CD4-positive, alpha-beta memory T cell (primary cell): ENCODE measurements at places on chromosomes 2 and 18.
A peak's percentile ranks its signal among the peaks of the same experiment; 100 is the strongest.

DNA sequence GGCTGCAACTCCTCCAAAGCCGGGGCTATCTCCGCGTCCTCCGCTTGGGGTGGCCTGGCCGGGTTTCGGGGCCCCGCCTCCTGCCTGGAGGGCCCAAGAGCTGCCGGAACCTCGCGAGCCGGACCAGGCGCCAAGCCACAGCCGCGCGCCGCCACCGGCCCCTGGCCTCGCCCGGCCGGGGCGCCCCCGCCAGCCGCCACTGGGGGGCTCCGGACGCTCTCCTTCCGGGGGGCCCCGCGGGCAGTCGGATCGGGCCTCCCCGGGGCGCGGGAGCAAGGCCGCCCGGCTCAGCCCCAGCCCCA is 17.4 kb upstream of the HAAO start:
- peak; percentile 76 for DNase-seq
- peaks cover 9% of the 10 kb centered on the region for H3K4me1 ChIP-seq
- H3K36me3 ChIP-seq: no peaks in the 10 kb centered on the region

DNA sequence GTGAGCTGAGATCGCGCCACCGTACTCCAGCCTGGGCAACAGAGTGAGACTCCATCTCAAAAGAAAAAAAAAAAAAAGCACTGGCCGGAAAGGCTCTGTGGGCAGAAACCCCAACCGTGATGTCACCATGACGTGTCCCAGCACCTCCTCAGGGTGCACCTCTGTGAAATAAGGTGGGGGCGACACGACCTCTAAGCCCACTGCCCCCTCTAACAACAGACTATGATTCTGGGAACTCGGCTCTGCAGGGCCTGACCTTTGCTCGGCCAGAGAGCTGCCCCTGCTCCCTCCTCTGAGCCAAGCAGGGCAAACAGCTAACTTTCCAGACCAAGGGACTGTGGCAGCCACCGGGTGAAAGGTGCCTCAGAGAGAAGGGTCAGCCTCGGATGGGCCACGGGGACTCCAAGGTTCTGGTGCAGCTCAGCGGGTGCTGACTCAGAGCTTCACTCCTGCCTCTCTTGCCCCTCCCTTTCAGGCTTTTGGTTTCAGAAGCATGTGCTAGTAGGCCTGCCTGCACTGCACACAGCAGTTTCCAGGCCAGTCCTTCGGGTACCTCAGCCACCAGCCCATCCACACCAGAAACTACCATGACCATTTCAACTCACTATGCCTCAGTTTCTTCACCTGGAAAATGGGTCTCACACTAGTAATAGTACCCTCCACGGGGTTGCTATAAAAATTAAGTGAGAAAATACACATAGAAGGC is 8.0 kb downstream of the TMBIM1 start:
- DNase-seq: peak; percentile 52
- peaks cover 39% of the 10 kb centered on the region for H3K36me3 ChIP-seq
- no peak overlapping the region for H3K4me3 ChIP-seq
- no peaks in the 10 kb centered on the region for H3K27me3 ChIP-seq
- H3K4me1 ChIP-seq: peaks cover 74% of the 10 kb centered on the region

DNA sequence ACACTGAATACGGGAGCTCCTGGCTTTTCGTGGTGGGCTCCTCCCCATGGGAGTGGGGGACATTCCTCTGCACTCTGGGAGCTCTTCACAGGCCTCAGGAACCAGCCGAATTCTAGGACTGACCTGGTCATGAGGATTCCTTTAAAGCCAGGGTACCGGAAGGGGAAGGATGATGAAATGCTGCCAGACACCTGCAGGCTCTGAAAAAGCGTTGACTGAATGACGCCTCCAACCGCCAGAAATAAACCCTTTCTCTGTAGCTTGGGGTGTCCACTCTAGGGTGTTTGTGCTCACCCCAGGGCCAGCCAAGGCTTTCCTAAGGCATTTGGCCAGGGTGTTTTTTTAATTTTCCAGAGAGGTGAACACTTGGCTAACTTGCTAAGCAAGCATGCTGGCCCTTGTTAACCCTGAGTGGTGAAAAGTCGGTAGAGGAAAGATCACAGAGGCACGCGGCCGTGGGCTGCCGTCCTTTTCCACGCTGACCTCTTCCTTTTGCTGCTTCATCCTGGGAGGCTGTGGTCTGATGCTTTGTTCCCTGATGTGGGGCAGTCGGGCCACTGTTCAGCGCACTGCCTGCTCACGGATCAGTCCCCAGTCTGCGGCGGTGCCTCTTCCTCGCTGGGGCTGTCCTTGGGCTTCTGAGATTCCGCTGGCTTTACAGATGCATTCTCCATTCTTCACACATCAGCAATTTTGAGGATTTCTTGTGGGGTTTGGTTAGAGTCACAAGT is 32.0 kb downstream of the IMPA2 start:
- H3K4me3 ChIP-seq: no peak overlapping the region
- DNase-seq: no peak
- no peaks in the 10 kb centered on the region for H3K27me3 ChIP-seq
- H3K36me3 ChIP-seq: no peaks in the 10 kb centered on the region

GRCh38 chr2:70242552-70242951 is 5.9 kb downstream of the TIA1 start:
- H3K4me3 ChIP-seq: no peak overlapping the region
- peaks cover 66% of the 10 kb centered on the region for H3K4me1 ChIP-seq

DNA sequence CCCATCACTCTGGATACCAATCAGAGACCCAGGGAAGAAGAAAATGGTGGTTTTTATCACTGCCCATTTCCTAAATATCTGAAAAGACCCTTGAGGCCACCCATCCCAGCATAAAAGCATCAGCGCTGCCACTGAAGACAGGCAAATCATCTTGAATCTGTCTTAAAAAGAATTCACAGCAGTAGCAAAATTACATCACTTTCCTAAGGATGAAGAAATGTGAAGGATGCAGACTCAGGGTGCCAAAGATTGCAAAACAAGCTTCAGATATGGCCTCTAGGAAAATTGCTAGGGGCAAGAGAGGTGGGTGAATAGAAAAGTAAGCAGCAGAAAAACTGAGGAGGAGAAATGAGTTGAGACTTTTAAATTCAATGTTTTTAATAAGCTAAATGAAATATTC is 70.0 kb downstream of the SLC25A12 start:
- H3K27ac ChIP-seq: no peak overlapping the region
- H3K36me3 ChIP-seq: peaks cover 9% of the 10 kb centered on the region
- H3K27me3 ChIP-seq: no peaks in the 10 kb centered on the region

- H3K27ac ChIP-seq: no peak overlapping the region
- DNase-seq: no peak
- H3K4me1 ChIP-seq: peaks cover 4% of the 10 kb centered on the region
- no peaks in the 10 kb centered on the region for H3K36me3 ChIP-seq
These were observed 49.0 kb downstream of the PIAS2 start for GRCh38 chr18:46868169-46868921.

DNA sequence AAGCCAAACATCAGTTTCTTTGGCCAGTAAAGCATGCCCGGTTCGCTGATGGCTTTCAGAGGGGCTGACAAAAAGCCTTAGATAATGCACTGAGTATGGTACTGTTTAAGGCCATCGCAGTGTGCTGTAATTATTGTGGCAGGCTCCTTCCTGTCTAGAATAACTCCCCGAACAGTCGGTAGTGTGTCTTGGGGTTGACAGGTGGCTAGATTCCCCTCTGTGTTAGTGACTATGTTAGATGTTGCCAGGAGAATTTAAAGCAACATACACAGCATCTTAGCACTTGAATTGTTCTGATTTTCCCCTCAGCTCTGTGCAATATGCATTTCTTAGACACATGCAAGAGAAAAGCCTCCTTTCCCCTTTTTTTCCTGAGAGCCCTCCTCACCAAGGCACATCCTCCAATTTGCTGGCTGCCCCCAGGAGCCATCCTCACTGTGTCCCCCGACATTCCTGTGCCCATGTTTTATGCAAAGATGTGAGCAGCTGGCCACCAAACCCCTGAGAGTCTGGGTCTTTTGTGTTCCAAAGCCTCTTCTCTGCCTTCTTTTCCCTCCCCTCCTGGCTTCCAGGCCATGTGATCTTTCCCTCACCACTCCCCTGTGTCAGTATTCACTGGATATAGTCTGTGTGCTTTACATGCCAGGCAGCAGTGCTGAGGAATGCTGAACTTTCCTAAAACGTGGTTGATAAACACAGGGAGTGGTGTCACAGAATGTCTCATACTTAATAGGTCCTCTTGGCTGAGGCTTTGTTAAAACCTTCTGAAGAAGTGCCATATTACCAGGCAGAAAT is 331.5 kb downstream of the HRH4 start:
- H3K4me1 ChIP-seq: no peaks in the 10 kb centered on the region
- H3K27ac ChIP-seq: no peak overlapping the region
- H3K27me3 ChIP-seq: no peaks in the 10 kb centered on the region
- DNase-seq: no peak

DNA sequence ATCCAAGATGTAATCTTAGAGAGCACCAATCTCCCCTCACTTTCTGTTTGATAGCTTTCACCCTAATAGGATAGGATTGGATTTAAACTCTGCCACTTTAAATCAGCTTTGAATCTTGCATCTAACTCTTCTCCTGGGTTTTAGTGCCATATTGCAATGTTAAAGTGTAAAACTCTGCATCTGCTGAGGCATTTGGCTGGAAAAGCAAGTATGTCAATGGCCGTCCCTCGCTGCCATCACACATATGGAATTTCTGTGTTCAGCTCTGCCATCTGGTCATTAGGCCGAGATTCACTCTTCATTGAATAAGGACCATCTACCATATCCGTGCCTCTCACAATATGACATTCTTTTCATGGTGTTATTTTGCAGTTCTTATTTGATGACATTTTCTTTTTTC is 728.1 kb upstream of the PIK3C3 start:
- no peaks in the 10 kb centered on the region for H3K4me1 ChIP-seq
- no peak overlapping the region for H3K27ac ChIP-seq
- H3K36me3 ChIP-seq: no peaks in the 10 kb centered on the region
- no peak for DNase-seq

DNA sequence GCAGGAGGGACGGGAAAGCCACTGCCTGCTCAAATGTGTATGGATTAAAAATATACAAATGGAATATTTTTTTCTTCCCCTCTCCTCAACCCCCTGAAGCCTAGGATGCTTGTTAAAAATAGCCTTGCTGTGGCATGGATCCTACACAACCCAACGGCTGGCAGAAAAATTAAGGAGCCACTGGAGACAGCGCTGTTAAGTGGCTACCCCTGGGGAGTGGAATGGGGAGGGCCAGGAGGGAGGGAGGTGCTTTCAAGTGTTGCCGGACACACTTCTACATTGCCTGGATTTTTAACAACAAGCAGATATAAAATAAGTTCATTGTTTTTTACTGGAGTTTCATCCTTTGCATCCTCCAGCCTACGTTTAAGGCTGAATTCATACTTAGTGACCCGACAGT is 66.6 kb downstream of the ZBTB7C start:
- H3K4me3 ChIP-seq: no peak overlapping the region
- no peak overlapping the region for H3K27ac ChIP-seq
- no peaks in the 10 kb centered on the region for H3K36me3 ChIP-seq
- no peaks in the 10 kb centered on the region for H3K4me1 ChIP-seq
- no peaks in the 10 kb centered on the region for H3K27me3 ChIP-seq
- no peak for DNase-seq

DNA sequence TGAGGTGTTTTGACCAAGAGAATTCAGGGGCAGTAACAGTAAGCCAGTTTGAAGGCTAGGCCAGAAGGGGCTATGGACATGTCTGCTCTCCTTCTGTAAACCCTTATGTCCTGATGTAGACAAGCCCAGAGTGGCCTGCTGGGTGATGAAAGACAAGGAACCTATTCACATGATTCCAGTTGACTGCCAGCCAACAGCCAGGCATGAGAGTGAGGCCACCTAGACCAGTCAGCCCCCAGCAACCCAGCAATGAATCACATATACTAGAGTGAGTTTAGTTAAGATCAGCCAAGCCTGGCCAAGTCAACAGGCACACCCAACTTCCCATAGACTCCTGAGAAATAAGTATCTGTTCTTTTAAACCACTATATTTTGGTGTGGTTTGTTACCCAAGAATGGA is 1889.7 kb upstream of the CELF4 start:
- H3K36me3 ChIP-seq: no peaks in the 10 kb centered on the region
- H3K4me1 ChIP-seq: no peaks in the 10 kb centered on the region
- DNase-seq: no peak
- H3K4me3 ChIP-seq: no peak overlapping the region
- H3K27me3 ChIP-seq: no peaks in the 10 kb centered on the region

DNA sequence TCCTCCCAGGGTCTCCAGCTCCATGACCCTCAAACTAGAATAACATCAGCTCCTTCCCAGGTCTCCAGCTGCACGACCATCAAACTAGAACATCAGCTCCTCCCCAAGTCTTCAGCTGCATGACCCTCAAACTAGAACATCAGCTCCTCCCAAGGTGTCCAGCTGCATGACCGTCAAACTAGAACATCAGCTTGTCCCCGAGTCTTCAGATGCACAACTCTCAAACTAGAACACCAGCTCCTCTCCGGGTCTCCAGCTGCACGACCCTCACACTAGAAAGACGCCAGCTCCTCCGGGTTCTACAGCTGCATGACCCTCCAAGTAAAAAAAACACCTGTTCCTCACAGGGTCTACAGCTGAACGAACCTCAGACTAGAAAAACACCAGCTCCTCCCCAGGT is 312.9 kb upstream of the TFPI start:
- no peak overlapping the region for H3K27ac ChIP-seq
- no peaks in the 10 kb centered on the region for H3K4me1 ChIP-seq
- no peak overlapping the region for H3K4me3 ChIP-seq
- no peaks in the 10 kb centered on the region for H3K27me3 ChIP-seq
- DNase-seq: no peak

DNA sequence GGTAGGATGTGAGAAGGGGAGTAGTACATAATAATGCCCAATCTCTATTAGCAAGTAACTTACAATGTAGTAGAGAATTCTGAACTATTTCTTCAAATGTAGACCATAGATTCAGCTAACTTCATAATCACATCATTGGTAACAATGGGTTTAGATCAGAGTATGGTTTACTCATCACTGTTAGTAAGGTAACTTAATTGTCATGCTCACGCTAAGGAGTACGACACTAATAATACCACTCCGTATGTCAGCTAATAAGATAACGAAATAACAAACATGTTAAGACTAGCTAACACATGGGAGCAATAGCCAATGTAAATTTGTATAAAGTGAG is 56.4 kb upstream of the CCDC141 start:
- no peaks in the 10 kb centered on the region for H3K36me3 ChIP-seq
- no peak for DNase-seq
- peaks cover 17% of the 10 kb centered on the region for H3K4me1 ChIP-seq

GRCh38 chr2:136067459-136067858 is 50.5 kb downstream of the CXCR4 start:
- no peaks in the 10 kb centered on the region for H3K27me3 ChIP-seq
- no peak for DNase-seq
- no peak overlapping the region for H3K4me3 ChIP-seq
- H3K27ac ChIP-seq: no peak overlapping the region
- no peaks in the 10 kb centered on the region for H3K36me3 ChIP-seq
- peaks cover 39% of the 10 kb centered on the region for H3K4me1 ChIP-seq

DNA sequence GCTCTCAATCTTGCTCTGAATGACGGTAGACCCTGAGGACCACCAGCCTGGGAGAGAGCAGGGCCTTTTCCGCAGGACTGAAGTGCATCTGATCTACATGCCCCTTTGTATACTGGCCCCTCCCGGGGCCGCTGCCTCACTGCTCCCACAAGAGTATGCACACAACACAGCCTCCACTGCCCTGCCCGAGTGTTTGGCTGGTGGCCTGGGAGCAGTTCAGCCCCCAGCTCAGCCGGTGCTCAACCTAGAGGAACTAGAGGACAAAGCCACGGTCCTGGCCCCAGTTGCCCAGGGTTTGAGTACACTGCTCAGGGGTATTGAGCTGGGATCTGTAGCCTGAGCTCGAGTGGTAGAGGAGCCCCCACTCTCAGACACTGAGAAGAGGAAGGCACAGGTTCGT is 118.9 kb upstream of the CAB39 start:
- no peak overlapping the region for H3K4me3 ChIP-seq
- H3K36me3 ChIP-seq: no peaks in the 10 kb centered on the region
- no peak overlapping the region for H3K27ac ChIP-seq
- DNase-seq: no peak
- no peaks in the 10 kb centered on the region for H3K27me3 ChIP-seq
- H3K4me1 ChIP-seq: peaks cover 31% of the 10 kb centered on the region
